ENCODE measurements at places on chromosomes 5 and 9.

GRCh38 chr5:21831145-21831787 lies 1021.9 kb downstream of the CDH12 start:
- DNase-seq = no peak

DNA sequence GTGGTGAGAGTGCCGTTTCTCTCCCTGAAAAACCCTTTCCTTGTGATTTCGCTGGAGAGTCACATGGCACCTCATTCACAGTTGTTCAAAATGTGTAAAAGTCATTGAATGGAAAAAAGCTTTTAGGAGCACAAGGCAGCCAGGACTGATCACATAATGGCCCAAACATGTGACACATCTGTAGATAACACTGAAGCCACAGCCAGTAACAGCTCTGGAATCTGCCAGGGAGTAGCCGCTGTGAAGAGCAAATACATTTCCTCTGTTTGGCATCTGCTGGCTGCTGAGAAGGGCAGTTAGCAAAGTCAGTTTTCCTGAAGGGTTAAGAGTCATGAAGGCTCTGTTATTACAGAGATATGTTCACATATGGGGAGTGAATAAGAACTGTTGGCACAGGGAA lies 271.8 kb downstream of the NNT start:
- no peak for DNase-seq

- no peak for DNase-seq
Measured at GRCh38 chr9:117687532-117687931, 16.7 kb upstream of the TLR4 start.

GRCh38 chr5:179371681-179372680 lies 26.7 kb upstream of the ADAMTS2 start:
- DNase-seq = no peak

GRCh38 chr5:168869615-168870227 lies 290.6 kb upstream of the PANK3 start:
- no peak for DNase-seq

DNA sequence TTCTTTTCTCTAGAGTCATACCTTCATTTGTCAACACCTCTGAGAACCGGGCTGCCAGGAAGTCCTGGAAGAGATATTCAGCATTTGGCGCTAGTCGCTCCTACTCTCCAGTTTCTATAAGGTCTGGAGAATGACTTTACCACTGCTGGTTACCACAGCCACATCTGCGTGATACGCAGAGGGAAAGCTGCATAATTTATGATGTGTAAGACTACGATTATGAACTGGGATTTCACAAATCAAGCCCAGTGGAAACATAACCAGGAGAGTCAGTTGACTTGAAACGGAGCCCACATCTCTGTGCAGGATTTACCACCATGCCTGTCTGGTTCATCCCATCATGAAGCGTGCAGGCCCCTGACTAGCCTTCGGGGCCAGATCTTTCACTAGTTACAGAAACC lies 72.6 kb downstream of the FGF1 start:
- DNase-seq = no peak

DNA sequence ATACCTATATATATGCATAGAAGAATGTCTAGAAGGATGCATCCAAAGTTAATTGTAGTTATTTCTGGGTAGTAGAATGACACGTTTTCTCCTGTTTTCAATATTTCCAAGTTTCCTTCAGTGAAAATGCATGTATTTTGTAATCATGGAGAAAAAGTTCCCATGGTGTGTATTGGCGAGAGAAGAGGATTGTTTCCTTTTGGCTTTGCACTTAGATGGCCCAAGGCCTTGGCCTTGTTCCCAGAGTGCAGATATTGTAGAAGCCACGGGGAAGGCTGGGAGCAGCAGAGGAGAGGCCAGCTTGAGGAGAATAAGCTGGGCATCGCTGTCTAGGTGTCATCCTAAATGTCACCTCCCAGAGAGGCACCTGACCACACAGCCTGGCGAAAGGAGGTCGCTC lies 44.0 kb downstream of the IRF1 start:
- DNase-seq = no peak

GRCh38 chr9:113522858-113523257 lies 59.3 kb downstream of the RGS3 start:
- no peak for DNase-seq

- DNase-seq = no peak
Measured at GRCh38 chr9:93860694-93861658, 94.2 kb downstream of the BARX1 start.

DNA sequence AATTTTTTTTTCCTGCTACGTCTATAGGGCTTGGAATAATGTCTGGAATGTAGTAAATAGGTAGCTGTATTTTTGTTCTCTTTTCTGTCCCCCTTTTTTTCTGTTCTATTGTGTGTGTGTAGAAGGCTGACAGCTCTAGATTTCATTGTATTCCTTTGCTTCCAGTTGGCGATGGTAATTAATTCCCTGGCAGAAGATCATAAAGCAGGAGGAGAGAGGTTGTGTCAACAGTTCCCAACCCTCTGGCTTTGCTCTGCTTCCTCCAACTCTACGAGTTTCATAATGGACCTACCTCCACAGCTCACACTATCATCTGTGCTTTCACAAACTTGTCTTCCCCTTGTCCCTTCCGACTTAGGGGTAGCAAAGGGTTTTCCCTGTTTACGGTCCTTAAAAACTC lies 117.9 kb upstream of the CDH18 start:
- no peak for DNase-seq

DNA sequence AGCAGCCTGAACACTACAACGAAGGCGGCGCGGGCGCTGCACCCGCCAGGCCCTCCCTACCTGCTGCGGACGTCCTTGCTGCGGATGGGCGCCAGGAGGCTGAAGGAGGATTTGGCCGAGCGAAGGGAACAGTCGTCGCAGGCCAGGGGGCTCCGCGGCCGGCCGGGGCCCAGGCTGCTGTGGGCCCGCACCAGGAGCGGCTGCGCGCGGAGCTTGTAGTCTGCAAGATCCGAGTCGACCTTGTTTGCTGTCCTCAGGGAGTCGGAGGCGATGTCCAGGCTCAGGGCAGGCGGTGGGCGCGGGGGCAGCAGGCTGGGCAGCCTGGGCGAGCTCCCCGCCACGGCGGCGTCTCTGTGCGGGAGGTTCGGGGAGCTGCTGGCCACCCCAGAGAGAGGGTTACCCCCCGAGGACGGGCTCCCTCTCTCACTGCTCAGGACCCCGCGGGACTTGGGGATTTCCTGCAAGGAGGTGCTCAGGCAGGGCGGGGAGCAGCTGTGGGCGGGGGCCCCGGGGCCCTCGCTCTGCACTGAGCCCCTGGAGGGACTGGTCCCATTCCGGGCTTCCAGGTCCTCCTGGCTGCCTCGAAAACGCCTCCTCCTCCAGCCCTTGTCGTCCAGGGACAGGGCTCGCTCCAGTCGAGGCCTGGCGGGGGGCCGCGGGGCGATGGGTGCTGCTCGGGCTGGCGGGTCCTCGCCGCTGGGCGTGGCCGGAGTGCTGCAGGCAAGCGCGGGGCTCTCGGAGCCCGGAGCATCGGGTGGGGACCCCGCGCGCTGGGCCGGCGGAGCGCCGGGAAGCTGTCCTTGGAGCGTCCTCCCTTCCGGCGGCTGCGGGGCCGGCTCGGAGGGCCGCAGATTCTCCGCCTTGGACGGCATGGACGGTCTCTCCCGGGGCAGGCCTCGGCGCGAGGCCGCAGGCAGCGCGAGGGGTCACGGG lies 831 bp downstream of the INPP5E start:
- peak; percentile 64 for DNase-seq

GRCh38 chr9:135126451-135127187 lies 39.2 kb downstream of the OLFM1 start:
- DNase-seq = no peak

GRCh38 chr5:69074664-69075521 lies 18.9 kb upstream of the SLC30A5 start:
- DNase-seq = no peak

GRCh38 chr9:9521033-9521779 lies 1091.6 kb downstream of the PTPRD start:
- no peak for DNase-seq

GRCh38 chr9:20580673-20581072 lies 41.6 kb downstream of the MLLT3 start:
- DNase-seq = no peak

DNA sequence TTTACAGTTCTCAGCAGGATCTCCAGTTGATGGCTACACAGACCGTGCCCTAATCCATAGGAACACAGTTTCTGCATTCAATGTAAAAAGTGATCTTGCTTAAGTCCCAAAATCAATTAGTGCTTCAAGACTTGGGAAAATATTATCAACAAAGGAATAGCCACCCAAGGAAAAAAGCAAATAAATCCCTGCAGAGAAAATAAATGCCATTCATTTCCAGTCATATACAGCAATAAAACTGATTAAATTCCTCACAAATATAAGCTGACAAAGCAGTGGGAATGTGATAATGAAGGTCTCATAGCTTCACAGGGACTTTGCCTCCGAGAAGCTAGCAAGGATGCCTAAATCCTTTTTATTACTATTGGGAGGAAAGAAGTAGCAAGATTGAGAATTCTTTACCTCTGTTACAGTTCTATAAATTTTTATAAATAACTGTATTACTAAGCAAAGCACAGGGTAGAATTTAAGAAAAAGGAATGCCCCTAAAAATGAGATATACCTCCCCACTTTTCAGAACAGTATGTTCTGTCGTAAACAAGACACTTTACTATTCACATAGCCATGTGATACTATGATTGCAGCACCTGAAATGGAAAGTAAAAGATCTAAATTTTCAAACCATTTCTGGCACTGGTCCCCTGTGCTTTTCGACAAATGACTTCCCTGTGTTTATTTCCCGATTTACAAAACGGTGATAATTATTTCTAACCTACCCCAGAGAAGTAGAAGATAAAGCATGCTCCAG lies 59.8 kb downstream of the ARSB start:
- DNase-seq = no peak

- peak; percentile 27 for DNase-seq
Measured at GRCh38 chr5:32076699-32077695, 97.1 kb downstream of the GOLPH3 start.

DNA sequence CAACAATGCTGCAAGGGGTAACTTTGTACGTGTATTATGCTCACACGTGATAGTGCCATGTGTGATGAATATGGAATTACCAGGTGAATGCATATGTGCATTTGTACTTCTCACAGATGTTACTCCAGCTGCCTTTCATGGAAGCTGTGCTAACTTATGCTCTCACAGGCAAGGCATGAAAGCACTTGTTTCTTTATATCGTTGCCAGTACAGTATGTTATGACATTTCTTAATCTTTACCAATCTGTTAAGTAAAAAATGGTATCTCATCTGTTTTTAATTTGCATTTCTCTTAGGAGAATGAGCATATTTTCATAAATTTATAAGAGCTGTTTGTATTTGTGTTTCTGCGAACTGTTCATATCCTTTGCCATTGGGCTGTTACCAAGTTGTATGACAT lies 311.8 kb upstream of the DMRT1 start:
- DNase-seq = no peak

GRCh38 chr9:110869931-110870330 lies 168.3 kb downstream of the LPAR1 start:
- DNase-seq = no peak

DNA sequence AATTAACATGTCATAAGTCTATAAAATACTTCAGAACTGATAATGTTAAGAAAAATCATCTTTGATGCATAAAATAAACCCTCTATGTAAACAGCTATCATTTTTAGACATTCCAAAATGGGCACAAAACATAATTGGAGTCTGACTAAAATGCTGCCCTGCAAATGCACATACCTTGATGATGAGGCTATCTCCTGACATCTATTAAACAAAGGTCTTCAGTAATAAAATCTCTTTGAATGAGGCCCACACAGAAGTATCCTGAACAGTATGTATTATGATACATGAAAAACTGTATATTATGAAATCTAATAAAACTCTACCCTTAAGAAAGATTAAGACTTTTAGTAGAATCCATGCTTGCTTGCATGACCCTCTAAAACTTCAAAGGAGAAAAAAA lies 66.1 kb downstream of the FBXL17 start:
- DNase-seq = no peak

DNA sequence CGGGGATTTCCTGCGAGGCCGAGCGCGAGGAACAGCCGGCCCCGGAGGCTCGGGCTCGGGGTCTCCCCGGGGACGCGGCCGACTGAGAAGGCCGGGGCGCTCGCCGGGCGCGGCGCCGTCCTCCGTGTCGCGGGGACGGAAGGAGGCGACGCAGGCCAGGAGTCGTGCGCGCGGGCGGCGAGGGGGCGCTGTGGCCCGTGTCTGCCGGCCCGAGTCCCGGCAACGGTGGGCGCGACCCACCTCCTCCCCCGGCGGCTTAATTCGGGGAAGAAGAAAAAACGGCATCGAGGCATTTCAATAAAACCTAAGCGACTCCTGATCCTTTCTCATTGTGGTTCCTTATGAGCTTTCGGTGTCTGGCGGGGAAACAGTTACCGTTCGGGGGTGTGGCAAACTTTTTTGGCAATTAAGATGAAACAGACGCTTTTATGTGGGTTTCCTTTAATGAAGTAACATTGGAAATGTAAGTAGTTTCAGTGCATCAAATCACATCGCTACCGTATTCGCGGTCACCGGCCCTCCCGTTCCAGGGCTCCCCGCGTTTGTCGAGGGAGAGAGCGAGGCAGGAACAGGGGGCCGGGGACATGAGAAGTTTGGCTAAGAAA lies 3.7 kb upstream of the IRX2 start:
- DNase-seq = no peak

DNA sequence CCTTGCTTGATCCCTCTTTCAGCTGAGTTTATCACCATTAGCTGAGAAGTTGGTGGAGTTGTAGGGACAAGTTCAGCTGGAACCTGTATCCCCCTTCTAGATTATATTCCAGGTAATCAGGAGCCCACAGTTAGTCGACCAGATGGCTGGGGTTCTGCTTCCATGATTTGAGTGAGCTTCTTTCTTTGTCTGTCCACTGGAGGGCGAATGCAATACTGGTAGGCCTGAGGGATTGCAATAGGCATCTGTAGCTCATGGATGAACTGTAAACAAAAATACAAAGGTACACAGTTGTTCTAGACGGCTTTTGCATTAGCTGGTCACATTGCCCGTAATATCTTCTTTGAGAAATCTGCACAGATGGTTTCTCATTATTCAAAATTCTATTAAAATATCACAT lies 88.9 kb downstream of the PCSK5 start:
- no peak for DNase-seq

All from stimulated activated CD4-positive, alpha-beta T cell treated with anti-CD3 and anti-CD28 coated beads, Interleukin-4, amount 100 ng/mL, for 24 hours (primary cell).